ENCODE measurements at places on chromosomes 3 and 15.

DNA sequence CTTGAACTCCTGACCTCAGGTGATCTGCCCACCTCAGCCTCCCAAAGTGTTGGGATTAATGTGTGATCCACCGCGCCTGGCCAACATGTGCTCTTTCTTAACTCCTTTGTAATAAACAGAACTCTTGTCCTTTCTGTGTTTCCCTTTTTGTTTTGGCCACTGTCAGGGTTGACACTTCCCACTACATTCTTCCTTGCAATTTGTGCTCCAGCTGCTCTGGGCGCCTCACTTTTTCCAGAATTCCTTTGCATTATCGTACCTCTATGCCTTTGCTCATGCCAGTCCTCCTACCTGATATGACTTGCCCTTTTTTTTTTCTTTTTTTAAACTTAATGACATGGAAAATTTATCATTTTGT lies 38.8 kb upstream of the SMAD3 start:
- DNase-seq: no peak

DNA sequence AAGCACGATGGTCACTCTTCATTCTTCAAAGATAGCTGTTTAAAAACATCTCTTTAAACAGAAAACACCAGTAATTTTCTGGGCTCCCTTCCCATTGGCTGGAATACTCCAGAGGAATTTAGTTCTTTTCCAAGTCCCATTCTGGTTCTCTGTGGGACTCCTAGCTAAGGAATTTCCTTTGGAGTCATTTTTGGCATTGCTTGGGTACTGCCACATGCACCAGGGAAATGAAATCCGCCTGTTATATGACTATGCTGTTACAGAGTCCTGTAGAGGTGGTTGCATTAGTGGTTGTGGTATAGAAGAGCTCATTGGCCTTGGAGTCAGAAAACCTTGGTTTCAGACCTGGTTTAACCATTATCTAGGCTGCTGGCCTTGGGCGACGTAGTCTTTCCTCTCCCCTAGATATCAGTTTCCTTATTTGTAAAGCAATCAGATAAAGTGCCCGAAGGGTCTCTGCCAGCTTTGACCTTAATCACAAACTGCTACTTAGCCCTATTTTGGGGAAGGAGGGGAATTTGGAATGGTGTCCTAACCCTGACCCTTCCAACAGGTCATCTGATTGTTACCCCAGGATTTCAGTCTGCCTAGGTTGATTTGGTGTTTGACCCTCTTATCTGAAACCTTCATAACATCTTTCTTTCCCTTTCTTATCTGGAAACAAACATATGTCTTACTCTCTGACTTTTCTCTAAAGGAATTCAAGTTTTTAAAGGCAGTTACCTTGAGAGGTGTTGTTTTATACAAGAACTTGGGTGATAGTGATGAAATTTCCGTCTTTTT lies 13.4 kb downstream of the RTP1 start:
- DNase-seq: no peak

DNA sequence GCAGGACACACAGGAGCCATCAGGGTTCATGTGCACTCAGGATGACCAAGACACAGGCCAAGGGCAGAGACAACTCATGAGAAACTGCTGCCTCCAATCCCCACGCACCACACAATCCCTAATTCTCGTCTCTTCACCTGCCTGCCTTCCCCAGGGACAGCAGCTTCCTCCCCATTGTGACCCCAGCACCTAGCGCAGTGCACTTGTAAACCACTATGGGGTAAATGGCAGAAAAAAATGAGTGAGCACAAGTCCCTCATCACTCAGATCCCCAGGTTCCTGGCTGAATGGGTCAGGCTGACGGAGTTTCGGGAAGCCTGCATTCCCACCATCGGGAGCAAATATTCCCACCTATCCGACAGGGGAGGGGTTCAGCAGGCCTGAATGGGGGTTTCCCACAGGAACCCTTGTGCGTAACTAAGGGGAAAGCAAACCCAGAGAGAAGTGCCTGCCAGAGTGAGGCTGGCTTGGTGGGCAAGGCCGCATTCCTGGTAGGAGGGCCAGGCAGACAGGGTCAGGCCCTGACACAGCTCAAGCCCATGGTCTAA lies 18.8 kb downstream of the PLXNB1 start:
- DNase-seq: no peak

DNA sequence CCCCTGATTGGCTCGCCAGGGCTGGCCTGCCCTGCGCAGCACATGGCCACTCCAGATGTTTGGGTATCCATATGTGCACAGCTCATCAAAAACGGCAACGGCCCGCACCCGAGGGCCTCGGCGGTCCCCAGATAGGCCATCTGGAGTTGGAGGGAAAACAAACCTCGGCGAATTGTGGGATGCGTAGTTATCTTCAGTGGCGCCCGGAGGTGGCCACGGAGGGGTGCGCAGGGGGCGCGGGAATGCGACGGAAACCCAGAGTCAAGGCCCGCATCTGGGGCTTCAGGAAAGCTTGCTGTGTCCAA lies 156.5 kb downstream of the TLE3 start:
- DNase-seq: no peak

DNA sequence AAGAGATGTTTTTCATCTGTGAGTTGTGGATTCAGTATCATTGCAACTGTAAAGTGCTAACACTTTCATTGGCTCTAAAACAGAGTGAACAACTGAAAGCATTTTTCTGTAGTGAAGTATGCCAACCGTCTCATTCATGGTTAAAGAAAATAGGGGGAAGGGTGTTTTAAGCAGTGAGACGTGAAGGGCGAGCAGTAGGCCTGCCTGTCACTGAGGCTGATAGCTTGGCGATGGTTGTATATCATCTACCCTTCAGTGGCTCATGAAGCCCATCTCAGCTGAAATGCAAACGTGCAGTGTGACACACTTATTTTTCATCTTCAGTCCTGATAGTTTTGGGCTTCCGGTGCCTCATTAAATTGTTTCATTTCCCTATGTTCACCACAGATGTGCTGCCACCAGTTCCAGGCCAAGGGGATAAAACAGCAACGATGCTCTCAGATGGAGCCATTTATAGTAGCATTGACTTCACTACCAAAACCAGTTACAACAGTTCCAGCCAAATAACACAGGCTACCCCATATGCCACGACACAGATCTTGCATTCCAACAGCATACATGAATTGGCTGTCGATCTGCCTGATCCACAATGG lies 562.0 kb downstream of the ROBO2 start:
- DNase-seq: no peak

DNA sequence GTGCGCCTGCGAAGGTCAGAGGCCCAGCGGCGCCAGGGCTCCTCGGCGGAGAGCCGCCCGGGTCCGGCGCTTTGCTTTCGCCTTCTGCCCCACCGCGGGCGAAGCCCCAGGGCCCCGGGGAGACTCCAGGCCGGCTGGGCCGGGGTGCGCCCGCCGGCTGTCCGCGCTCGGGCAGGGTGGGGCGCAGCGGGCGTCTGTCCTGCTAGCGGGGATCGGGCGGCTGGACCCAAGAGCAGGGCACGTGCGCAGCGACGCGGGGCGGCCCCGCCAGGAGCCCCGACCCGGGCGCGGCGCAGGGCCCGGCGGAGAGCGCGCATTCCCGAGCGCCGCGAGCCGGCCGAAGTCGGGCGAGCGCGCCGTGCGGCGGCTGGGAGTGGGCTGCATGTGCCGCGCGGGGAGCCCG lies 569 bp upstream of the ALDH1A3 start:
- DNase-seq: no peak

GRCh38 chr15:68658151-68658550 lies 79.4 kb downstream of the CORO2B start:
- peak; percentile 17 for DNase-seq

- DNase-seq: no peak
Observed at GRCh38 chr15:88954431-88955277, 41.5 kb upstream of the MFGE8 start.

DNA sequence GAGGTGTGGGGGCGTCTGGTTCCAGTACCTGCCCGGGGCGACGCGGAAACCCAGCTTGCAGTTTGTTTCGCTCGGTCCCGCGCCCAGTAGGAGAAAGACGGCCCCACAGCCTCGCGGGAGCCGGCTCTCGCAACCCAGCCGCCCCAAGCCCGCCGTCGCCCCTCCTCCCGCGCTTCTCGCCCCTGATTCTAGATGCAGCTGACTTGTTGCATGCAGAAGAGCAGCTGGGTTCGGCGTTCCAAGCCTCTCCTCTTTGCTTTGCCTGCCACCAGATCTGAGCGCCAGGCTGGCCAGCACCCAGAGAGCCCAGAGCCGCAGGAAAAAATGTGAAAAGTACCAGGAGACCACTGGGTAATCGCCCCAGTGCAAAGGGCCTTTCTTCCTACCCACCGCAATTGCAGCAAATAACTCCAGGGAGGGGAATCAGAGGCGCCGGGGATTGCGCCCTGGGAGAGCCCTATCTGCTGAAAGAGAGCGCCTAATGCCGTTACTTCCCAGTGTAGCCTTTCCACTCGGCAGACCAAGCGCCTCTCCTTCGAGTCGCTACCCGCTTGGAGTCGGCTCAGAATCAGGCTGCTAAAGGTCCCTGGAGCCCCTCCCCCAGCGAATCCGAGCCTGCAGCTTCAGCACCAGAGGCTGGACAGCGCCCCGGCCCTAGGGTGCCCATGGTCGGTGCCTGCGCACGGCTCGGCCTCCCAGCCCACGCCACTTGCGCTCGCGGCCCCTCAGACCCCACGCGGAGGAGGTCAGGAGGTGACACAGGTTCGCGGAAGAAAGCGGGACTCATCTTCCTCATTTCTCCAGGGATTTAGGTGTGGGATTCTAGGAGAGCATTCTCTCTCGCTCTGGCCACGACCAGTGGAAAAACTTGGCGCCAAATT lies 15.7 kb upstream of the AEN start:
- DNase-seq: no peak

DNA sequence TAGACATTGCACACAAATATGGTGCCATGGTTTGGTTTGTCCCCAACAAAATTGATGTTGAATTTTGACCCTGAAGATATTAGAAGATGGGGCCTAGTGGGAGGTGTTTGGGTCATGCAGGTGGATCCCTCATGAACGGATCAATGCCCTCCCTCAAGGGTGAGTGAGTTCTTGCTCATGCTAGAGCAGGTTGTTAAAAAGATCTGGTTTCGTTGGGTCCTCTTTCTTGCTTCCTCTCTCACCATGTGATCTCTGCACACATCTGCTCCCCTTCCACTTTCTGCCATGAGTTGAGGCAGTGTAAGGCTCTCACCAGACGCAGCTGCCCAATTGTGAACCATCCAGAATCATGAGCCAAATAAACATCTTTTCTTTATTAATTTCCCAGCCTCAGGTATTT lies 87.8 kb upstream of the MDFIC2 start:
- no peak for DNase-seq

DNA sequence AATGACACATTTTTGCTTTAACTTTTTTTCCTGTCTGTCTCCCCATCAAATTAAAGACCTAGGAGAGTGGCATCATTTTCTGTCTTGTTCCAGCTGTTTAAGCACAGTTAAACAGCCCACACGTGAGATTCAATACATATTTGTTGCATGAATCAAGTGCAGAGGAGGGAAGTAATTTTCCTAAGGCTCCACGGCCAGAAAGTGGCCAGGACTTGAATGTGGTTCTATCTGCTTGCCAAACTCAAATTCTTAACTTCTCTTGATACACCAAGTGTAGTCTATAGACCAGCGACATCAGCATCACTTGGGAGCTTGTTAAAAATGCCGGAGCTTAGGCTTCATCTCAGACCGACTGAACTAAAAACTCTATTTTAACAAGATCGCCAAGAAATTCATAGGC lies 724.8 kb upstream of the CFAP20DC start:
- no peak for DNase-seq
